ENCODE measurements at places on chromosomes 12 and 14. TPM values are rescaled to one million over a fixed set of nuclear protein-coding genes. Genes with fewer than 3 reads are reported as not detected.

The GDF3 gene
- total RNA-seq = not detected

The PMCH gene
- total RNA-seq = not detected

The SLC17A8 gene
- total RNA-seq = not detected

The MYO1H gene
- not detected for total RNA-seq

The ZC2HC1C gene
- 13.8 TPM for total RNA-seq

The MANSC1 gene
- 32.0 TPM for total RNA-seq

The SPRYD4 gene
- total RNA-seq = 3.2 TPM
